CD4-positive, CD25-positive, alpha-beta regulatory T cell (primary cell): ENCODE measurements at places on chromosomes 2 and 18. TPM values are rescaled to one million over a fixed set of nuclear protein-coding genes. Genes with fewer than 3 reads are reported as not detected.

DNA sequence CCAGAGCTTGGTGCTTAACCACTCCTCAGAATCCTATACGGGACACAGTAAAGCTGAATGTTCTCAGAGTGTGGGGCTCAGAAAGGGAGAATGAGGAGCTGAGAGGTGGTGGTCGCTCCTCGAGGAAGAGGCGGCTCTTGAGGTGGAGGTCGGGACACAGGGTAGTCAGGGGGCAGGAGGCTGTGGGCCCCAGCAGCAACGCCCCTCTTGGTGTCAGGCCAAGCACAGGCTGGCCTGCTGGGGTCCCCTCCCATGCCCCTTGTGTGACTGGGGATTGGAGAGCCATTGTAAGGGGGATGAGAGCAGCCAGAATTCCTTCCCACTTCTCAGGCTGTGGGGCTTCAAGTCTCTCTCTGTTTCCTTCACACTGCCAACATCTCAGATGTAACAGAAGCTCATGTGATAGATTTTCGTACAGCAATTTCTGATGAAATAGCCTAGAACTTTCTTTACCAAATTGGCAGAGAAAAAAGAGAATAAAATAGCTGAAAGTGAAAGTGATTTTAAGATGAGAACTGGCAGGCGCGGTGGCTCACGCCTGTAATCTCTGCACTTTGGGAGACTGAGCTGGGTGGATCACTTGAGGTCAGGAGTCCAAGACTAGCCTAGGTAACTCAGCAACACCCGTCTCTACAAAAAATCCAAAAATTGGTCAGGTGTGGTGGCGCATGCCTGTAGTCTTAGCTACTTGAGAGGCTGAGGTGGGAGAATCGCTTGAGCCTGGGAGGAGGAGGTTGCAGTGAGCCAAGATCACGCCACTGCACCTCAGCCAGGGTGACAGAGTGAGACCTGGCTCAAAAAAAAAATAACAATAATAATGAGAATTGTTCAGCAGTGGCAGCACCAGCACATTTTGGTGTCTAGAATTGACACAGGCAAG, 61.1 kb upstream of the RPL31 start:
- H3K4me3 ChIP-seq = peak overlapping the region; percentile 63
- H3K4me1 ChIP-seq = peaks cover 11% of the 10 kb centered on the region
- H3K36me3 ChIP-seq = no peaks in the 10 kb centered on the region
- no peak for DNase-seq

GRCh38 chr2:26462511-26463243, 15.2 kb downstream of the OTOF start:
- H3K36me3 ChIP-seq = no peaks in the 10 kb centered on the region
- no peak overlapping the region for H3K4me3 ChIP-seq
- no peak for DNase-seq
- no peak overlapping the region for H3K27ac ChIP-seq
- H3K4me1 ChIP-seq = no peaks in the 10 kb centered on the region
- H3K27me3 ChIP-seq = no peaks in the 10 kb centered on the region

The DRC1 gene
- polyA plus RNA-seq = not detected

- H3K27ac ChIP-seq = no peak overlapping the region
- no peaks in the 10 kb centered on the region for H3K27me3 ChIP-seq
- peaks cover 12% of the 10 kb centered on the region for H3K36me3 ChIP-seq
- no peak for DNase-seq
- no peaks in the 10 kb centered on the region for H3K4me1 ChIP-seq
Observed at GRCh38 chr2:177520324-177520723, 127.8 kb downstream of the AGPS start.

- H3K4me3 ChIP-seq = no peak overlapping the region
- peaks cover 4% of the 10 kb centered on the region for H3K27me3 ChIP-seq
- DNase-seq = no peak
- no peaks in the 10 kb centered on the region for H3K4me1 ChIP-seq
Observed at GRCh38 chr2:219314804-219315468, 5.7 kb upstream of the PTPRN start.

- no peaks in the 10 kb centered on the region for H3K36me3 ChIP-seq
- H3K27me3 ChIP-seq = no peaks in the 10 kb centered on the region
- H3K27ac ChIP-seq = peak overlapping the region; percentile 88
- peak overlapping the region; percentile 99 for H3K4me3 ChIP-seq
- DNase-seq = peak; percentile 6
Observed at GRCh38 chr2:231781798-231782726, 980 bp upstream of the PDE6D start.

The FAHD2A gene
- 15.6 TPM for polyA plus RNA-seq

The TNFAIP6 gene
- not detected for polyA plus RNA-seq
